Hindlimb muscle (tissue), 1 donor: ENCODE measurements at places on chromosomes 13 and 19. TPM values are rescaled to one million over a fixed set of nuclear protein-coding genes. Genes with fewer than 3 reads are reported as not detected.

Gene SCGB2B2
- polyA plus RNA-seq = 0.90 TPM

Gene ZNF567
- polyA plus RNA-seq = 6.6 TPM

Gene ARHGEF7
- 86.2 TPM for polyA plus RNA-seq

Gene LILRA1
- 0.56 TPM for polyA plus RNA-seq

Gene CGB1
- polyA plus RNA-seq = not detected

Gene GRK1
- 0.34 TPM for polyA plus RNA-seq

Gene ZNF667
- 11.0 TPM for polyA plus RNA-seq

Gene LRFN3
- polyA plus RNA-seq = 8.6 TPM

- DNase-seq = no peak
Measured at GRCh38 chr13:59358014-59358413, 805.7 kb downstream of the DIAPH3 start.

DNA sequence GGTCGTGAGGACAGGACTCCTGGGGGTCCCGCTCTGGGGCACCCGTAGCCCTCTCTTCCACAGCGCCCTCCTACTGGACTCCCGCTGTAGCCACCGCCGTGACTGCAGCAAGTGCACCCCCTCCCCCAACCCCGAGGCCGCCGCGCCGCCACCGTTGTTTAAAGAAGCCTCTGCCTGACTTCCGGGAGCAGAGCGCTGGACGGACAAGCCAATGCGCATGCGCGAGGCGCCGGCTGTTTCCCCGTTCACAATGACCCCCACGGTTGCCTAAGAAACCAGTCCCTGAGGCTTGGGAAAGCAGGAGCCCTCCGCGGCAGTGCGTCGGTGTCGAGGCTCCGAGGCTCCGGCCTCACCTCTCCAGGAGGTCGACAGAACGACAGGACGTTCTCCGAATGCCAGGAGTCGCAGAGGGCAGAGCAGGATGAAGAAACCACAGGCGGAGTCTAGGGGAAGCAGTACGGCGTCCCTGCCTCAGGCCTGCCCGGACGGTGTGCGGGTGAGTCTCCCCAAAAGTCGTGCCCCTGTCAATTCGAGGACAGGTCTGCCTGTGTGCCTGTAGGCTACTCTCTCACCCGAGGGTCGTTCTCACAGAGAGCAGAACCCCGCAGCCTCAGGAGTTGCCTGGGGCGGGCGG is 70.5 kb upstream of the ZNF420 start:
- peak; percentile 75 for DNase-seq

- no peak for DNase-seq
Measured at GRCh38 chr19:32171719-32172151, 173.7 kb upstream of the ZNF507 start.

- DNase-seq = no peak
Measured at GRCh38 chr19:4550018-4550417, 9.5 kb downstream of the SEMA6B start.

DNA sequence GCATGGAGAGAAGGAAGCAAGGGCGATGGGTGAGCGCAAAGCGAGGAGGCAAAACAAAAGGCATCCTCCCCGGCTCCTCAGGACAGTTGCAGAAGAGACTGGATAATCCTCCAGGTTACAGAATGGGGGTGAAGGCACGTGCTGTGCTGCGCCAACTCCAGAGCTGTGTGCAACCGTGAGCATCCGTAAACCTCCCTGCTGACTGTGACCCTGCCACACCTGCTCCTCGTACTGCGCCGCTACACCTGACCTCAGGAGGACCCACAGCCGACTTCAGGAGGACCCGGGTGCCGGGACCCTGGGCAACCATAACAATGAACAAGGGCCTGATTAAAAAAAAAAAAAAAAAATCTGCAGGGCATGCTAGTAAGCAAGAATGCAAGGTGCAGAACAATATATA is 68.7 kb downstream of the SLC7A1 start:
- no peak for DNase-seq

GRCh38 chr13:51767100-51767499 is 36.9 kb downstream of the DHRS12 start:
- DNase-seq = no peak

- no peak for DNase-seq
Measured at GRCh38 chr13:76719955-76720354, 166.2 kb downstream of the KCTD12 start.

DNA sequence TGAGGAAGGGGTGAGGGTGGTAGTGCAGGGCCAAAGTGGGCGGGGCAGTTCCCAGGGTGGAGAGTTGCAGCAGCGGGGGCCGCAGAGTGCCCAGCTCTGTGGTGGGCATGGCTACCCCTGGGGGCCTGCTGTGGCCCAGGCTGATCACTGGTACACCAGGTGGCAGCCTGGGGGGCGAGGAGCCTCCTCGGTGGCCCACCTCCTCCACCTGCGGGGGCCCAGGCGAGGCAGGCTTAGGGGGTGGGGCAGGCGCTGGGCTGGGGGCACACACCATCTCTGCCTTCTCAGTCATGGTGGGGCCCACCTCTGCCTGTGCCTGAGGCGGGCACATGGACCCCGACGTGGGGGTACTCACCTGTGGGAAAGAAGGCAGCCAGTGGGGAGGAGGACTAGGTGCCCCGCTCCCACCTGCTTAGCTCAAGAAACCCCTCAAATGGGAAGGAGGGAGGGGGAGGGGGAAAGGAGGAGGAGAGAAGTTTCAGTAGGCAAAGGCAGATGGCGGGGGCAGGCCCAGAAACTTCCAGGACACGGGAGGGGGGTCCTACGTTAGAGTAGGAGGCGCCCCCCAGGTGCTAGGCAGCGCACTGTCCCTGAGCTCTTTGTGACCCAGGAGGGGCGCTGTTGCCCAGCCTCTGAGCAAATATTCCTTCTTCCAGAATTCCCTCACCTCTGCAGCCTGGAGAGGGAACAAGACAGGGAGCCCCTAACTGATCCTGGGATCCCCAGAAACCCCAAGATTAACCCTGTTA is 1.6 kb downstream of the LYL1 start:
- DNase-seq = no peak

DNA sequence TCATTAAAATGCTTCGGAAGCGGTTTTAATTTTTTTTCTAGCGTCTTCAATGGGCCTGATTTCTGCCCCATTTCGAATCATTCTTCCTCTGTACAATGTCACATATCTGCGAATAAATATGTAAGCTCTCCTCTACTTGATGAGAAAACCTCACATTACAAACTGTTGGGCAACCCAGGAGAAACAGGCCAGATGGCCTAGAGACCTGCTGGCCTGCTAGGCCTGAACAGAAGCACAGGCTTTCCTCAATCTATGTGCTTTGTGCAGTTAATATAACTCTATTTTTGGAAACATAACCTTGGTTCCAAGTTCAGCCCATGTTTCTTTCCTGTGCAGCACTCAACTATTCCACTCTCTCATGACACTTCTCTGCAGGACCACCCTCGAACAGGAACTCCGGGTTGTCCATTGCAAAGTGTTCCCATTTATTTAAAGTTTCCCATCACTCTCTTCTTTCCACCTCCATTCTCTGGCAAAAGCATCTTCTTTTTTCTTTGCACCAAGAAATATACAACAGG is 42.0 kb downstream of the DCLK1 start:
- peak; percentile 26 for DNase-seq

GRCh38 chr13:43514311-43514710 is 272.5 kb downstream of the ENOX1 start:
- peak; percentile 31 for DNase-seq

GRCh38 chr19:50770888-50771287 is 624 bp downstream of the GPR32 start:
- no peak for DNase-seq

- DNase-seq = no peak
Measured at GRCh38 chr13:114059946-114060860, 72.2 kb downstream of the RASA3 start.

- no peak for DNase-seq
Measured at GRCh38 chr13:87678372-87678752, 7.2 kb downstream of the SLITRK5 start.

DNA sequence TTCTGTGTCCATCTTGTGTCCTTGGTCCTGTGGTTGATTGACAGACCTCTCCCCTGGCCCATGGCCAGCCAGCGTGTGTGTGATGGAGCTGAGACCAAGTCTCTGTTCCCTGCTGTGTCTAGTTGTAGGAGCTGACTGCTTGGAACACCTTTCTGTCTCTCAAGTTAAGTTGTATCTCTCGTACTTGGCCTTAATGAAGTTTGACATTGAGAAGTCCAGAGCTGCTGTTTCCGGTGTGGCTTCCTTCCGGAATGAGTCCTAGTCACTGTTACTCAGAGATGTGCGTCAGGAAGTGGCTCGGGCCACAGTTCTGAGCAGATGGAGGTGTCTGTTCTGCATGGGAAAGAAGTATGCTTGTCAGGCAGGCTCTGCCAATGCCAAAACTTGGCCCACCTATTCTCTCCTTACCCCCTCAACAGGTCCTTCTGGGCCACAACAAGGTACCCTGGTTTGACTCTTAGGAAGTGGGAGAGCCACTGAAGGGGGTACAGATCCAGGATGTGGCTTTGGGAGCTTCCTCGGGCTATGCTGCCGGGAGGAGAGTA is 54.3 kb downstream of the GATAD2A start:
- no peak for DNase-seq

DNA sequence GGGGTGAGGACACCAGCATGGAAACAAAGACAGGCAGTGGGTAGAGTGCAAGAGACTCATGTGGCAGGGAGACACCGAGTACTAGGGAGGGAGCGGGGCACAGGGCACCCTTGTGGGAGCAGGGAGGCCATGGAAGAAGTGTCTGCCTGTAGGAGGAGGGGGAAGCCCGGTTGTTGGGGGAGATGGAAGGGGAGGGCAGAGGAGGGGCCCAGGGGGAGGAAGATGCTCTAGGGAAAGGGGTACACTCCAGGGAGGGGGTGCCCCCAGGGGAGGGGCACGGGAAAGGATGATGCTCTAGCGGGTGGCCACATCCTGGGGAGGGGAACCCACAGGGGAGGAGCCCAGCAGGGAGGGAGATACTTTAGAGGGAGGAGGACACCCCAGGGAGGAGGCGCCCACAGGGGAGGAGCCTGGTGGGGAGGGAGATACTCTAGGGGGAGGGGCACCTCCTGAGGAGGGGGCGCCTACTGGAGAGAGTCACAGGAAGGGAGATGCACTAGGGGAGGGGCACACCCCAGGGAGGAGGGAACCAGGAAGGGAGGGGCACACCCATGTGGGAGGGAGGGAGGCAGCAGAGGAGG is 24.9 kb downstream of the CPAMD8 start:
- no peak for DNase-seq

DNA sequence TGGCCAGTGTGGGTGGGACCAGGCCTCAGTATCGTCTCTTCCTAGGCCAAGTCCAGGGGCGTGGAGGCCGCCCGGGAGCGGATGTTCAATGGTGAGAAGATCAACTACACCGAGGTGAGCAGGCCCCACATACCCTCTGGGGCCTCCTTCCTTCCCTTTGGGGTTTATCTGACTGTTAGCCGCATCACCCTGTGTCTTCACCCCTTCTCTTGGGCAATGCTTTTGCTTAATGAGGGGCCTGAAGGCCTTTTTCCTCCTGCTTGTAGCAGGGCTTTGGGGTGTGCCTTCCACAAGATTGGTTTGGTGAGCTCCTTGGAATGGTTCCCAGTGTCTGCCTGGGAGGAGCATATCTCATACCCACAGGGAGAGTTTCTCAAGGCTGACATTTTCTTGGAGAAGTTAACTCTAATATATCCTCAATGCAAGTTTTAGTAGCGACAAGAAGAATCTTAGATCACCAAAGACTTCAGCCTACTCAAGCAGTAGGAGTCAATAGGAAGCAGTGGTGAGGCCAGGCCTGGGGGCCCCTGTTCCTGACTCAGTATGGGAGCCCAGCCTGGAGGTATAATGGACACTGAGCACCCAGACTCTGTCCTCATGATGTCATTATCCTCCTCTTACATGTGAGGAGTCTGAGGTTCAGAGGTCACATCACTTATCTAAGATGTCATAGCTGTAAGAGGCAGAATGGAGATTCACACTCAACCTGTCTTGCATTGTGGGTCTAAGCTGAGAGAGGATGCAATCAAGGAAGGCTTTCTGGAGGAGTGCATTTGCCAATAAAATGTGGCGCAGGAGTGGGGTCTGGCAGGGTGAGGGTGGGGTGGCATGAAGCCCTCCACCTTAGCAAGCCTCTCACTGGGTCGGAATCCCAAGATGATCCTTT is 2.0 kb downstream of the GPI start:
- no peak for DNase-seq

GRCh38 chr19:55478364-55478763 is 1.9 kb downstream of the ZNF628 start:
- DNase-seq = no peak

- no peak for DNase-seq
Measured at GRCh38 chr13:28618230-28618994, 40.5 kb upstream of the POMP start.
